ENCODE measurements at places on chromosomes 11 and 22.

DNA sequence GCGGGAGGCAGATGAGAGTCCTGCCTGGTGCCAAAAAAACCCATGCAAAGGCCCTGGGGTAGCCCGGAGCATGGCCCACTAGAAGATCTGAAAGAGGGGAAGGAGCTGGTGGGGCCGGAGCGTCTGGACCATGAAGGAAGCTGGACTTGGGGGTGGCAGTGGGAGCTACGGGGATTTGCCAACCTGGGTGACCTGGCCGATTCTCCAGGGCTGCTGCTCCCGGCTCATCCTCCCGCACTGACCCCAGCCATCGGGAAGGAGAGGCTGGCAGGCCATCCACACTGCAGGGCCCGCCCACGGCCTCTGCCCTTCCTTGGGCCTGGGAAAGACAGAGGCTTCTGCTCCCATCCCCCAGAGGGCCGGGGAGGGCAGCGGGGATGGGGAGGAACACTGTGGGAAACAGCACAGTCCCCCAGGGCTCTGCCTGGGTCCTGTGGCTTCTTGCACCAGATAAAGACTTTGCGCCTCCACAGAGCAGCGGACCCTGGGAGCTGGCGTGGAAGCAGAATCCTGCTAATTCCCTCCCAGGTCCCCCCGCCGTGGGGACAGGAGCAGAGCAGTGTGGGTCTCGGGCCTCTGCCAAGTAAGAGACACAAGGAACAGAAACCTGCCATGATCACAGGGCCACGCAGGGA is 87.1 kb upstream of the LINC01488 start:
- peak; percentile 68 for DNase-seq

DNA sequence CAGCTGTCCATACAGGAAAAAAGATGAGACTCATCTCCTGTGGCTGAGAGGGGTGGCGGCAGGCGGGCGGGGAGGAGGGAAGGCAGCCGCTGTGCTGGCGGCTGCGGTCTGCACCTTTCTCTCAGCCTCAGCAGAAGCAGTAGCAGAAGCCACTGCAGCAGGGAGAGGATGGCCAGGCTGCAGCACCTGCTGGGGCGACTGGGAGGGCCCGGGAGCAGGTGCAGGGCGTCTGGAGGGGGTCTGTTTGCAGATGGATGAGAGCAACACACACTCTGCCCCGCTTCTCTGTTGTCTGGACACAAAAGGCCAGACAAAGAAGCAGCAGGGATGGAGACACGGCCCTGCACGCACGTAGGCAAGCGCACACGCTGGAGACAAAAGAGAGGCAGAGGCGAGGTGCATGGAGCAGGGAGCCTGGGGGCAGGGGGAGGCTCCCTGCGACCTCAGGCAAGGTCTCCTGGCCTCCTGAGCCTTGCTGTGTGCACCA is 9.3 kb upstream of the MIAT start:
- peak; percentile 55 for DNase-seq

DNA sequence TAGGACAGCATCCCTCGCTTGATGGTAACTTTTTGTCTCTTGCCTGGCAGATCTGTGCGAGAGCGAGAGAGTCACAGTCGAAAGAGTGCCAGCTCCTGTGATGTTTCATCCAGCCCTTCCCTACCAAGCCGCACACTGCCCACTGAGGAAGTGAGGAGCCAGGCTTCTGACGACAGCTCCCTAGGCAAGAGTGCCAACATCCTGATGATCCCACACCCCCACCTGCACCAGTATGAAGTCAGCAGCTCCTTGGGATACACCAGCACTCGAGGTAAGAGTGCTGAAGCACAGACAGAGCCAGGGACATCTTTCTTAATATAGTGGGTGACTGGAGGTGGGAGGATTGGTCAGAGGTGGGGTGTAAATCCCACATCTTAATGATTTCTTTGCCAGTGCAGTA is 61.1 kb downstream of the DEPDC5 start:
- no peak for DNase-seq

GRCh38 chr11:28090052-28090749 is 17.8 kb downstream of the KIF18A start:
- DNase-seq, result no peak

- DNase-seq, result no peak
Observed at GRCh38 chr11:44065161-44065661, 859 bp upstream of the ACCS start.

- no peak for DNase-seq
Observed at GRCh38 chr22:41660416-41660815, 28.3 kb downstream of the SNU13 start.

- no peak for DNase-seq
Observed at GRCh38 chr11:23202611-23203010, 342.3 kb upstream of the CCDC179 start.

DNA sequence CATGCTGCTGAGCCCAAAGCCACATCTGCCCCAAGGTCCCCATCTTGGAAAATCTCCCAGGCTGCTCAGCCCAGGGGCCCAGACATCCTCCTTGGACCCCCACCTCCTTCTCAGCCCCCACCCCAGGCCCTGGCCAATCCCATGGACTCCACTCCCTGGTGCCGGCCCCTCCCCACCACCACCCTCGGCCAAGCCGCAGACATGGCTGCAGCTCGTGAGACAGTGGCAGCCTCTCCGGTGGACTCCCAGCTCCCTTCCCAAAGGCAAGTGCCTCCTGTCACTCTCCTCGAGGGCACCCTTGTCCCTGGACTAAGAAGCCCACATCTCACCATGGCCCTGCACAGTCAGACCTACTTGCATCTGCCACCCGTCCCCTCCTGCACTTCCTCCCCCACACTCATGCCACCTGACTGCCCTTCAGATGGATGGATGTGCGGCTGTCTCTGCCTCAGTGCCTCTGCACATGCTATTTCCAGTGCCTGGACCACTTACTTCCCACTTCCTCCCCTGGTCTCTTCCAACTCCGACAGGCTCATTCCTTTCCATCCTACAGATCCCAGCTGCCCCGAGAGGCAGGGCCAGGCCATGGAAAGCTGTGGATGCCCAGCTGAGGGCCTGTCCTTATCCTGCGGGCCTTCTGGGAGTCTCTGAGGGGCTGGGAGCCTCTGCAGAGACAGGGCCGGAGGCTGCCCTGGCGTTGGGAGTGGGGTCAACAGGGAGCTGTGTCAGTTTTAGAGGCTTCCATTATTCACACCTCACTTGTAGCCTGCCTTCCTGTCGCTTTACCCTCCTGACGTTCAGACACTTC is 25.5 kb upstream of the RFPL3 start:
- peak; percentile 48 for DNase-seq

DNA sequence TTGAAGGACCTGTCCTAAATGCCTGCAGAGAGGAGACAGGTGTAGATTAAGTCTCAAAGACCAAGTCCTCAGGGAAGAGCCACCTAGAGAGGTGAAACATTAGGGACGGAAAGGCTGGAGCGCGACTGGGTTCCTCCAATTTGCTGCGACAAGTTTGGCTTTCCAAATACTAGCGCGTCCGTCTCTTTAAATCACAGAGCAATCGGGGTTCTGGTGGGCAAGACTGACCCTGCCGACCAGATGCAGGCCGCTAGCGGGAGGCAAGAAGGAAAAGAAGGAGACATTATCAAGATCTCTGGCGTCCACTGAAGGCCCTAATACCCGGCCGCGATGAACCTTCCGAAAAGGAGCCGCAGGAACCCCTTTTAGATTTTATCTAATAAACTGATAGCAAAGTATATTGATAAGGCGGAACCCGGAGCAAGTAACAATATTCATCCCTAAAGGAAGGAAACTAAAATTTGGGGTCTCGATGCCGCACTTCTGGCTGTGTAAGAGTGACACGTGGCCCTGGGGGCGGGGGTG is 128.2 kb upstream of the C11orf58 start:
- DNase-seq, result no peak

DNA sequence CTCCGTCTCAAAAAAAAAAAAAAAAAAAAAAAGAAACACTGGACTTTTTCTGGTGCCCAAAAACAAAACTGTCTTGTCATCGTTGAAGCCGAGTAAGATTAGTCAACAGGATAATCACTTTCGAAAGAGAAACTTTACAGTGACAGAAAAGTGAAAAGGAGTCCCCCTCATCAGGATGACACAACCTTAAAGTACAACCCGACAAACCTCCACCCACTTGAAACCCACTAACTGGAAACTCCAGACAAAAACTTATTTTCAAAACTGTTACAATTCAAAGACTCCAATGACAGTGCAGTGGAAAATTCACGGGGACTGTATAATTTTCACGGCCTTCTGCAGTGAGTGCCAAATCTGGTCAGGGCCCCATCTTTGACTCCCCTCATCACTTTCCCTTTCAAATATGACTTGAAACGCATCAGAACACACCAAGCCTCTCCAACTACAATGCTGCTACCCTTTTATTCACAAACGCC is 1.3 kb downstream of the DENND5A start:
- DNase-seq, result no peak

DNA sequence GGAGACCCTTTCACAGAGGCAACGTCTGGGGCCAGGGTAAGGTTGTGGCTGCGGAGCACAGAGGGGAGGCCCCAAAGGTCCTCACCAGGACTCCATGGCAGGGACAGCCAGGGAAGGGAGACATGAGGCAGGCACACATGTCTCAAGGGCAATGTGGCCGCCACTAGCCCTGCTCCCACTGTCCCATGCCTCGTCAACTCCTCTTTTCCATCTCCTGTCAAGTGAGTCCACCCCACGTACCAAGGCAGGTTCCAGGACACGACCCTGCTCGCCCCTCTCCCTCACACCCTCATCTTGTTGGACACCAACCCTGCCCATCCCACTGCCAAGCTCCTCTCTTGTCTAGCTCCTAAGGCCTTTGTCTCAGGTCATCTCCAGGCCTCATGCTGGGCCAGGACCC is 73.2 kb downstream of the RRM1 start:
- DNase-seq, result no peak

DNA sequence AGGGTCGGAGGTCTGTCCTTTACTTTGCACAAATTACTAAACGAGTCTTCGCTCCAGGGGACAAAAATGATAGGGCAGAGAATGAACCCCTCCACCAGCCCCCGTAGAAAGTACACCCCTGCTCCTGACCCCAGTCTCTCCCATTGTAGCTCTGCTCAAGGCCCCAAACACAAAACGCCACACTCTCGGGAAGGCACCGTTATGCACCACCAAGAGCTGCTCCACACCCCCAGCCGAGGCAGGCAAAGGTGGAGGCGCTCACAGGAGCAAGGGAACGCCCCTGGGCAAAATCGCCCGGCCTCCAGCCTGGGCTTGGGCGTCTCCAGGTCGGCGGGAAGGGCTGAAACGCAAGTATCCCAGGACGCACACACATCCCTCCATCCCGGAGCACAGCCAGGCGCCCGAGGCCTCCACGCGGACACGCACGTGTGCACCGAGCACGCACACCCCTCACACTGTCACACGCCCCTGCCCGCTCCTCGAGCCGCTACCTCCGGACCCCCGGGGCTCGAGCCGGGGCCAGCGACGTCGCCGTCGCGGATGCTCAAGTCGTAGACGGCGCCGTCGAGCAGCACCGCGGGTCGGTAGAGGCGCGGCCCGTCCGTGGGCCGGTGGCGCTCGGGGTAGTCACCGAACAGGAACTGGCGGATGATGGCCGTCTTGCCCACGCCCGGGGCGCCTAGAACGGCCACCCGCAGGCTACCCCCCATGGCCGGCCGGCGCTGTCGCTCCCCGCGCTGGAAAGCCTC is 786 bp downstream of the RASL10A start:
- DNase-seq, result no peak

GRCh38 chr11:117005758-117006157 is 92.5 kb downstream of the SIK3 start:
- DNase-seq, result no peak

GRCh38 chr11:64226507-64227051 is 505 bp downstream of the NUDT22 start:
- DNase-seq, result no peak

GRCh38 chr11:61056981-61057380 is 45.3 kb upstream of the CD5 start:
- no peak for DNase-seq

DNA sequence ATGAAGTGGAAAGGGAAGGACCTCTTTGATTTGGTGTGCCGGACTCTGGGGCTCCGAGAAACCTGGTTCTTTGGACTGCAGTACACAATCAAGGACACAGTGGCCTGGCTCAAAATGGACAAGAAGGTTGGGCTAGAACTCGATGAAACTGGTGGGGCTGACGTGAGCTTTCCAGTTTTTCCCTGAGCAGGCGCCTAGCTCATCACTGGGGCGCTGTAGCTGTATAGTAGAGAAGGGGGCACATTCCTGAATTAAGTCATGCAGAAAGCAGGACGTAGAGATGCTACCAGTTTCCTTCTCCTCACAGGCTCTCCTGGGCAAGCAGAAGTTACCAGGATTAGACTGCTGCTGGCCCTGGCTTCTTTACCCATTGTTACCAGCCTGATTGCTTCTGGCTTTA is 33.3 kb downstream of the NF2 start:
- no peak for DNase-seq

DNA sequence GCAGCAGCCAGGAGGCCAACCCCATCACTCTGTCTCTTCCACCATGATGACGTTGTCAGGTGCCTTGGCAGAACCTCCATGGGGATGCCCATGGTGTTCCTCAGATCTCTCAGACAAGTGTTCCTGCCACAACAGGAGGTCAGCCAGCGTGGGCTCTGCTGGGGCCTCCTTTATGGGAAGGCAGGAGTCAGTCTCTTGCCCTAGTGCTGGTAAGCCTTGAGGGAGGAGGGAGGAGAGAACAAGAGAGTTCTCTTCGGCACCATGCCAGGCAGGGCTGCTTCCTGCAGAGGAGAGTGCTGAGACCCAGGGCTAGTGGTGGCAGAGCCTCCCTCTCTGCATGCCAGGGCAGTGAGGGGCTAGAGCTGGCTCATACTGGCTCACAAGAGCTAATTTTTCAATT is 32.5 kb downstream of the GNAZ start:
- no peak for DNase-seq

DNA sequence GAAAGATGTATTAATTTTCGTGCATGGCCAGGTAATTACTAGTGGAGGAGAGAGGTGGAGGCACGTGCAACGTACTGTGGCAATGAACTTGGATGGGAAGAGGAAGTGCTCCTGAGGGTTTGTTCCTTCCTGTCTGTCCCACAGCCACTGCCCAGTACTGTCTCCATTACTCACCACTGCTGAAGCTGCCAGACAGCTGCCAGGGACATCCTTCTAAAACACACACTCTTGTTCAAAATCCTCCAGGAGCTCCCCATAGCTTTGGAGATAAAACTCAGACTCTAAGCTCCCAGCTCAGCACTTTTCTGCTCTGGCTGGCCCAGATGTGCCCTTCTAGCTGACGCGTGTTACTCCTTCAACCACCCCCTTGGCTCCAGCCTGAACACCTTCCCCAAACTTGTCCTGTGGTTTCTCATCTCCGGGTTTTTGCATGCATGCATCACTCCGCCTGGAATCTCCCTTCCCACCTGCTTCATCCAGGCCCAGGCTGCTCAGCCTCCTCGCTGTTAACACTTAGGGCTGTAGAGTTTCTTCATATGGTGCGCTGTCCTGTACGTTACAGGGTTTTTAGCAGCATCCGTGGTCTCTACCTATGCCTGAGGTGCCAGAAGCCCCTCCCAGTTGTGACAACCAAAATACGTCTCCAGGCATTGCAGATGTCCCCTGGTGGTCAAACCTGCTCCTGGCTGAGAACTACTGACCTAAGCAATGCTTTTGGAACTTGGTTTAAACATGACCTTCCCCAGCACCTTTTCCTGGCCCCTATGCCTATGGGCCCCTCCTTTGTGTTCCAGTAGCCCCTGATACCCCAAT is 69.5 kb downstream of the C11orf91 start:
- DNase-seq, result no peak

Measured in kidney (tissue), 22 donors.